Activated CD4-positive, alpha-beta T cell treated with anti-CD3 and anti-CD28 coated beads for 1 hour (primary cell): ENCODE measurements at places on chromosomes 6 and 20.

DNA sequence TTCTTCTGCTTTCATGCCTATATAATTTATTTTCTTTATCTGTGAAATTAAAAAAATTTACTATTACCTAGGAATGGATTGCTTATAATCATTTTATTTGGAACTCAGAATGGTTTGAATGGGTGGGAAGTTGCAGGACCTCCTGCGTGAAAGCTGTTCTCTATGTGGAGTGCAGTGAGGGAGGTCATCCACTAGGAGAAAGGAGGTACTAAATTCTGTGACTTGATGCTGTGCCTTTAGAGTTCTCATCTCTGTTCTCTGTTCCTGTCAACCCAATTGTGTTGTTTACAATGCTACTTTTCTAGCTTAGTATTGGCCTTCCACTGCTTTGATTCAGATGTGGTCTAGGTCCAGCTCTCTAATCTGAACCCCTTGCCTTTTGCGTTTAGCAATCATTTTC is 65.0 kb upstream of the HIVEP1 start:
- DNase-seq, result no peak

GRCh38 chr6:46284475-46284874 is 113.7 kb upstream of the ENPP5 start:
- DNase-seq, result no peak

GRCh38 chr6:91560409-91560808 is 973.5 kb upstream of the MAP3K7 start:
- DNase-seq, result no peak

GRCh38 chr6:134148566-134148965 is 96.1 kb upstream of the SLC2A12 start:
- no peak for DNase-seq

- DNase-seq, result no peak
Measured at GRCh38 chr6:36855750-36856149, 16.5 kb upstream of the CPNE5 start.

DNA sequence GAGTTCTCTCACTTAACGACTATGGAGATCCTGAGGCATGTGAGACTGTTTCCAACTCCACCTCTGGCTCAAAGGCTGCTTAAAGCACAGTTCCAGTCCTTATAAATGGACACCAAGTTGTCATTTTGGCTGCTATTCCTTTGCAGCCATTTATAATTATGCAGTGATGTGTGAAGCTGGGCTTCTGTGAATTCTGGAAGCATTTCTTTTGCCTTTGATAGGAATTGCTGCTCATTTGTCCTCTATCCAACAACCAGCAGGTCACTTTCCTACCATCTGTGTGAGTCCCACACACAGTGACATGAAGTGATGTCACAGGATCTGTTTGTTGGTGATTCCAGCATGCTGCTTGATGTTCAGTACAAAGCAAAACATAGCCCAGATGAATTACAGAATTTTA is 28.5 kb upstream of the EFHC1 start:
- no peak for DNase-seq

- no peak for DNase-seq
Measured at GRCh38 chr6:10412461-10413261, 2.2 kb downstream of the TFAP2A start.

- no peak for DNase-seq
Measured at GRCh38 chr6:6847591-6847990, 259.1 kb downstream of the LY86 start.

GRCh38 chr20:8254911-8255582 is 123.0 kb downstream of the PLCB1 start:
- no peak for DNase-seq

GRCh38 chr20:12416281-12416680 is 498.6 kb downstream of the BTBD3 start:
- DNase-seq, result no peak

- DNase-seq, result no peak
Measured at GRCh38 chr20:51966296-51966971, 164.1 kb upstream of the SALL4 start.
